IMR-90 (cell line): ENCODE measurements at places on chromosomes 12 and 14. TPM values are rescaled to one million over a fixed set of nuclear protein-coding genes. Genes with fewer than 3 reads are reported as not detected.

Gene RTN1
- polyA plus RNA-seq = 0.44 and 0.46 TPM in 2 replicates

Gene C12orf50
- polyA plus RNA-seq = not detected in 2 replicates

Gene SPRYD4
- polyA plus RNA-seq = 1.7 TPM in 2 replicates

Gene SLC17A8
- polyA plus RNA-seq = not detected in 2 replicates
